ENCODE measurements at places on chromosomes 13 and 19.

- DNase-seq: no peak
These were observed 253.6 kb upstream of the DACH1 start for GRCh38 chr13:72120632-72121031.

GRCh38 chr19:3466635-3467034, 13.7 kb downstream of the SMIM24 start:
- no peak for DNase-seq

GRCh38 chr19:41540041-41540695, 35.8 kb upstream of the CEACAM21 start:
- peak; percentile 37 for DNase-seq

DNA sequence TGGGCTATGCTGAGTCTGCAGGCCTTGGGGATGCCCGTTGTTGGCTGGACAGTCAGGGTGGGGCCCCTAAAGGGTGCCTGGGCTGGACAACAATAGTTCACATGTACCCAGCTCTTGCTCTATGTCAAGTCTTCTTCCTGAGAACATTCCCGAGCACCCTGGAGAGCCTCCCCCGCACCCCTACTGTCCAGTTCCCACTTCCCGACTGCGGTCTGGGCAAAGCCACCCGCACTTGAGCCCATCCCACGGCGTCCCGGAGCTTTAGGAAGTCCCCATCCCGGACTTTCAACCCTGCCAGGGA, 1.1 kb upstream of the MPND start:
- DNase-seq: no peak
